NK-92 treated with Interleukin-12 subunit alpha and Interleukin-12 subunit beta, amount 100 ng/mL, for 24 hours (cell line): ENCODE measurements at places on chromosomes 6 and 20.

DNA sequence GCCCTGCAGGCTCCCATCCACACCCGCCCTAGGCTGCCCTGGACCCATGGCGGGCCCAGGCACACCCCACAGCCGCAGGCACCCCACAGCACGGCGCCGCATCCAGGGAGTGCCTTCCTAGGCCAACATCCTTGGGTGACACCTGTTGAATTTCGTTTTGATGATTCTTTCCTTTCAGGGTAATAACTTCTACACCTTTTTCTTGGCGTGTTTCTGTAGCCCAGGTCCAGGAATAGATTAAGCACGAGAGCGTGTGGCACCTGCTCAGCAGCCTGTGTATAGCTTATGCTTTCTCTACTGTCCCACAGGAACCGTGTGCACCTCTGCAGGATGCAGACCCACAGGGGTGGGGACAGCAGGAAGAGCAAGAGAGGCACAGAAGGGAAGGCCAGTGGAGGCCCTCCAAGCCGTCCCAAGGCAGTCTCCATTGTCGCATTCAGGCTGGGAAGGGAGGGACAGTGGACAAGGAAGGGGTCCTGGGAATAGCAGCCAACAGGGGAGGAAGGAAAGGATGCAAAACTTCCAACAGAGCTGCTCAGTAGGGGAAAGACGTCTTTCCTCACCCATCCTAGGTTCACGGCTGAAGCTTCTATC, 118.1 kb upstream of the AFDN start:
- DNase-seq: no peak

GRCh38 chr6:43291708-43292107, 6.4 kb upstream of the SLC22A7 start:
- DNase-seq: no peak

- no peak for DNase-seq
These were observed 51.3 kb upstream of the REV3L start for GRCh38 chr6:111534231-111534751.

GRCh38 chr6:143429970-143430369, 20.5 kb downstream of the ADAT2 start:
- no peak for DNase-seq

DNA sequence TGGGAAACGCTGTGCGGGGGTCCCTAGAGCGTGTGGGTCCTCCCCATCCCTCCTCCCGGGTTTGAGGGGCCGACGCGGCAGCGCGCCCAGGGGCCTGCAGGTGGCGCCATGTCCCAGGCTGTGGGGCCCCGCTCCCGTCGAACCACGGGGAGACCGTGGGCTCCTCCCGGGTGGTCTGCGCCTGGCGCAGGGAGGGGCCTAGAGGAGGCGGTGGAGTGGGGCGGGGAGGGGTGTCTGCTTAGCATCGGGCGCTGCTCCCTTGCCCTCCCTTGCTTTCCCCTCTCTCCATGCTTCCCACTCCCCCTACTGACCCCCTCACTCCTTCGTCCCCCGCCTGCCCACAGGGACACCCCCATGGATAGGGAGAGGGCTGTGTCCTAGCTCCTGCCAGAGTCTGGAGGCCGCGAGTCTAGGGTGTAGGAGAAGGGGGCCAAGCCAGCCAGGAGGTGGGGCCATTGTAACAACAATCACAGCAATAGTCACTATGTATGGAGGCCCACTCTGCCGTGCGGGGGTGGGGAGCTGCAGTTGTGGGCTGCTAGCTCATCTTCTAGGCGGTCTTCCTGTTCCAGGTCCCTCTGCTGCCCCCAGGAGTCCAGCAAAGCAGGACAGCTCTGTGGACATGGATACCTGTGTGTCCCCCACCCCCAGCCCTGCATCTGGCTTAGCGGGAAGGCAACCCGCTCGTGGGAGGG, 51.7 kb downstream of the CHMP4B start:
- no peak for DNase-seq

DNA sequence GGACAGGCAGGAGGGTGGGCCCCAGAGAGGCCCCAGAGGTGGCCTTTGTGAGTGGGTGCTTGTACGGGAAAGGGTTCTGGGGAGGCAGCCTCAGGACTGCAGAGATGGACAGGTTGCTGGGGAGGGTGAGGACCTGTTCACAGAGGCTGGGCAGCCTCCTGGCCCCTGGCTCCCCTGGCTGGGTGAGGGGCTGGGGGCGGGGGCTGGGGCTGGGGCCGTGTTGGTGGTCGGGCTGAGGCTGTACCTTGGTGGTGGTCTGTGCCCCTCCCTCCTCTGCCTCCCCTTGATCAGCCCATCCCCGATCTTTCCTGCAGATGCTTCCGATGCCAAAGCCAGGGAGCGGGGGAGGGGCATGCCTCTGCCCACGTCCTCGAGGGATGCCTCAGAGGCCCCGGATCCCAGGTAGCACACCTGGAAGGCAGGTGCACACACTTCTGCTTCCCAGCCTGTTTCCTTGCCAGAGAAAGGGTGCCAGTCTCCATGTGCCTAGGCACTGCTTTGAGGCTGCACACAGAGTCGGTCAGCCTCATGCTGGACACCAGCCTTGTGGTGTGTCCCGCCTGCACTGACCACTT, 4.8 kb downstream of the TCEA2 start:
- DNase-seq: no peak

GRCh38 chr6:14380901-14381828, 263.6 kb downstream of the CD83 start:
- no peak for DNase-seq

- DNase-seq: no peak
These were observed 11.6 kb downstream of the EEF1A2 start for GRCh38 chr20:63487116-63487764.

- DNase-seq: no peak
These were observed 10.7 kb downstream of the TRERF1 start for GRCh38 chr6:42440778-42441696.
